T-helper 9 cell (primary cell): ENCODE measurements at places on chromosomes 5 and 9.

DNA sequence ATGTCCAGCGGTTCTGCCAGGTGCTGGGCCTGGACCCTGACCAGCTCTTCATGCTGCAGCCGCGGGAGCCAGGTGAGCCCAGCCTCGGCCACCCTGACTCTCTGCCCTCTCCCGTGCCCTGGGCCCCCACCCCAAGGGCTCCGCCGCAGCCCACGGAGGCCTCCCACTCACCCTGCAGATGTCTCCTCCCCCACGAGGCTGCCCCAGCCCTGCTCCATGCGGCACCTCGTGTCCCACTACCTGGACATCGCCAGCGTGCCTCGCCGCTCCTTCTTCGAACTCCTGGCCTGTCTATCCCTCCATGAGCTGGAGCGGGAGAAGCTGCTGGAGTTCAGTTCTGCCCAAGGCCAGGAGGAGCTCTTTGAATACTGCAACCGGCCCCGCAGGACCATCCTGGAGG, 7.4 kb downstream of the RNF208 start:
- no peak for DNase-seq

DNA sequence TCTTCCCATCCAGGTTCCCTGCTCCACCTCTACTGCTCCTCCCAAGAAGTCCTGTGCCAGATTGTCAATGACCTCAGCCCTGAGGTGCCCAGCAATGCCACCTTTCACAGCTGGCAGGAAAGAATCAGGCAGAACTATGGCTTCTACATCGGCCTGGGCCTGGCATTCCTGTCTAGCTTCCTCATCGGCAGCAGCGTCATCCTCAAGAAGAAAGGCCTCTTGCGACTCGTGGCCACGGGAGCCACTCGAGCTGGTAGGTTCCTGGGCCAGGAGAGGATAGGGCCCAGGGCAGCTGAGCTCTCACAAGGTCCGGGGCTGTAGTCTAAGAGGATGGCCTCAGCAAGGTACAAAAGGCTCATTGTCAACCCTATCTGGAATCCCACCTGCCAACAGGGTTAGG, 3.1 kb downstream of the NIPAL4 start:
- no peak for DNase-seq

GRCh38 chr9:14325147-14325546, 11.2 kb upstream of the NFIB start:
- DNase-seq: no peak

DNA sequence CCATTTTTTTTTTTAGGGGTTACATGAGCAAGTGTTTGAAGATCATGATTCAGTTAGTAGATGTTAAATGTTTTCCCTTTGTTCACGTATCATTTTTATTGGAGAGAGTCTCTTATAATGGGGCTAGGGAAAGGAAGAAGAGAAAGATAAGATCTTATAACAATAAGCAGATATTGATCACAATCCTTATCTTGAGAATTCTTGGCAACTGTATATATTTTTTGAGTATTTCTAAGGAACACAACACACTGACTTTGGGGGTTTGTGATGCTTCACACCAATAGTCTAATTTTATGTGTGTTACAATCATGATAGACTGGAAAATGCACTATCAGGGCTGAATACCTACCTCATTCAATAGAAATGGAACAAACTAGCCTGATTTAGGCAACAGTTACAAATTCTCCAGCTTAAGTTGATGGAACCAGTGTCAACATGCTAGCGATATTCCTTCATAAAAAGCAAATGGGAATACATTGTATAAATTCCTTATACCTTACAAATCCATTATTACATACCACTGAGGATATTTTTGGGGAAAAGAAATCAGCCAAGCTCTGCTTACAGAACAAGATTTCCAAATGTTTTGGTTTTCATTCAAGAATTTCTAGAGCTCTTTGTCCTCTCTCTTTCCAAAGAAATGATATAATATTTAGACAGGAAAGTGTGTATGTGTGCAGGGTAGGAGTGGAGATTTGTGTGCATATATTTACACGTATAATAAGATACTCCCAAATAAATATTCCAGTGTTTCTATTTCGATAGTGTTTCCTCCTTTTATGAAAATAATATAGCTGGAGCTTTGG, 41.5 kb downstream of the SVEP1 start:
- no peak for DNase-seq

- no peak for DNase-seq
Observed at GRCh38 chr5:60256546-60256945, 363.0 kb upstream of the PDE4D start.

DNA sequence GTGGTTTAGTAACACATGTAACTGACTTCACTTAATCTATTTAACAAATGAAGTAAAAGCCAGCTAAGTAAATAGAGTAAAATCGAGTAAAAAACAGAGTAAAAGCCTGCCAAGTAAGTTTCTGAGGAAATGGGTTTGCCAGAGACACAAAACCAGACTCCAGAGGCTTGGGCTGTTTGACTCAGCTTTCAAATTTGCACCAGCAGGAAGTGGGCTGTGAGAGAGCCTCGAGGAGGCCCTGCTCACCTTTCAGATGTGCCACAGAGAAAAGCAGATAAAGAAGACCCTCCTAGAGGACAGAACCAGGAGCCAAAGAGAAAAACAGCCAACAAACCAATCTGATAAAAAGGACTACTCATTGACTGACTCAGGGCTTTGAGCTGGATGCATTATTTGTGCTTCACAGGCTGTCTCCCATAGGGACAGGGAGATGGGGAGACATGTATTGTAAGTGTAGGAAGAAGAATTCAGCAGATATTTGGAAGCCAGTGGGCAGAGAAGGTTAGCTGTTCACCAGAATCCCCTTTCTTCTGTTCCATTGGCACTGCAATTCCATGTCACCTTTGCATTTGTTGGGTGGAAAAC, 14.4 kb upstream of the AMACR start:
- no peak for DNase-seq

DNA sequence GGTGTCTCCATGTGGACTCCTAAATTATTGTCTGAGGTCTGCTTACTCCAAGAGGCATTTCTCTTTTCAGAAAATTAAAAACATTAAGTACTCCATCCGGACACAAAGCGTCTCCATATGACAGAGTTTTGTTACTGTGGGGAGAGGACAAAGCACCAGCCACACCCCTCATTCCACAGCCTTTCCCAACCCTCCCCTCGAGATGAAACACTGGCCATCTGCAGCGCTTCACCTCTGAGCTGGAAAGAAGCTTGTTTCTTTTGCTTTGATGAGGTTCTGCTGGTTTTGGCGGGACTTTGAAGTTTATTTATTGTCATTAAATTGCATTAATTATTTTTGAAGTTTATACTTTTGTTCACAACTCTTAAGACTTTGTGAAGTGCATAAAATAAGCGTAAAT, 27.6 kb upstream of the NKD2 start:
- no peak for DNase-seq

- no peak for DNase-seq
Observed at GRCh38 chr9:132007371-132008025, 72.2 kb downstream of the MED27 start.

- no peak for DNase-seq
Observed at GRCh38 chr9:121981118-121981883, 111.8 kb downstream of the TTLL11 start.

GRCh38 chr9:84499969-84500582, 159.5 kb upstream of the SLC28A3 start:
- no peak for DNase-seq
